Effector memory CD4-positive, alpha-beta T cell (primary cell): ENCODE measurements at places on chromosomes 1 and 21.

- DNase-seq, result no peak
Measured at GRCh38 chr1:92985101-92985500, 23.8 kb upstream of the DIPK1A start.

DNA sequence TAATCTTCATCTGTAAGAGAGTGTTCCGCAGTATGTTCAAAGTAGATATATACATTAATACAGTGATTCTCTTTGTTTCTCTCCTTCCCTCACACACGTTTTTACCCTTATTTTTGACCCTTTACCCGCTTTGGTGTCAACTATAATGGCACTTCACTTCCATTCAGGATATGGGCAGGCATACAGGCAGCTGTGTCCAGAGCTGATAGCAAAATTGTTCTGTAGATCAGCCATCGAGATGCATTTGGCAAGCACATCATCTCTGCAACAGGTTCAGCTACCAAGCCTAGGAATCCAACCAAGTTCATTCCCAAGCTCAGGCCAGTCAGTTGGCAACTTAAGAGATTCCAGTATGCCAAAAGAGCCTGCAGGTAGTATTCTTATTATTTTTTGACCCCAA is 74.8 kb downstream of the FNBP1L start:
- DNase-seq, result no peak

DNA sequence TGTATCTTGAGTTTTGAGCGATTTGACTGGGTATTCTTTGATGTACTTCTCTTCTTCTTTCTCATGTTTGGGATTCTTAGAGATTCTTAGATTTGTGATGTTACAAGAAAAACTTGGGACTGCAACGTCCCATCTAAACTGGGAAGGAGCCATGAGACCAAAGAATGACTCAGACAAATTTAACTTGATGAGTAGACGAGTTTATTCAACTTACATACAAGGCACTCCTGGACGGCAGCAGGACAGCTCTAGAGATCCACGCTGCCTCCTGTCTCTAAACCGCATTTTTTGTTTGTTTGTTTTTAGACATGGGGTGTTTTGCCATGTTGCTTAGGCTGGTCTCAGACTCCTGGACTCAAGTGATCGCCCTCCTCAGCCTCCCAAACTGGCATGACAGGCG is 137.1 kb downstream of the PIK3R3 start:
- no peak for DNase-seq

GRCh38 chr1:113928187-113928930 is 765 bp upstream of the HIPK1 start:
- no peak for DNase-seq

GRCh38 chr21:28858424-28858823 is 134.3 kb downstream of the LTN1 start:
- DNase-seq, result no peak

- no peak for DNase-seq
Measured at GRCh38 chr1:82697965-82698364, 897.2 kb downstream of the ADGRL2 start.

GRCh38 chr21:46097336-46098293 is at the start of gene COL6A2:
Gene COL6A2, plus strand, starts transcription at chr21:46098112.
- no peak for DNase-seq

DNA sequence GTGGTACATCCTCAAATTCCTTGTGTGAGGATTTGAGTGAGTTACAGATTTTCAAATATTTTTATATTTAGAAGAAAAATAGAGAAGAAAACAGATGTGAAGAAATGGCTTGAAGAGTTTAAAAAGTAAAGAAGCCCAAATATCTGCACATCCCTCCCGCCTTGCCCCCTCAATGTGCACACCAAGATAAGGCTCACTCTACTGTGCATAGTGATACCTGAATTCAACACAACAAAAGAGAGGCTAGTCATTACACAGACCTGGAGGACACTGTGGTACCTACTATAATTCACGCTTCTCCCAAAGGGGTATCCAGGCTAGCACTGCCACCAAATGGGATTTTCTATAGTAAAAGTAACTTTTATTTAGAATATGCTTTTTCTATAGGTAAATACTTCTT is 44.0 kb upstream of the SYT2 start:
- DNase-seq, result no peak

DNA sequence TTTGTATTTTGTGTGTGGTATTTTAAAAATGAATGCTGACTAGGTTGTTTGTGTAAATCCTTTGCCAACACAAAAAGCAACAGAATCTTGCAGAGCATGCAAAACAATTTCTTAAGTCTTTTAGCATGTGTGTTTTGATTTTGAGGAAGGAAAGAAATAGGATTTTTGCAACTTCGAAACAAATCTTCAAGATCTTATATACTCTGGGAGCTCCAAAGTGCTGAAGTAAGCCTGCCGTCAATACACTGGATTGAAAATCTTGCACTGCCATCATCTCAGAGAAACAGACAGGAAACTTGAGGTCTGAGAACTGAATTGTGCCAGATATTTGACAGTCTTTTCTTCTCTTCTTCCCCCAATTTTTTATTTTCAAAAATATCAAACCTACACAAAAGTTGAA is 29.3 kb upstream of the DISP1 start:
- no peak for DNase-seq

DNA sequence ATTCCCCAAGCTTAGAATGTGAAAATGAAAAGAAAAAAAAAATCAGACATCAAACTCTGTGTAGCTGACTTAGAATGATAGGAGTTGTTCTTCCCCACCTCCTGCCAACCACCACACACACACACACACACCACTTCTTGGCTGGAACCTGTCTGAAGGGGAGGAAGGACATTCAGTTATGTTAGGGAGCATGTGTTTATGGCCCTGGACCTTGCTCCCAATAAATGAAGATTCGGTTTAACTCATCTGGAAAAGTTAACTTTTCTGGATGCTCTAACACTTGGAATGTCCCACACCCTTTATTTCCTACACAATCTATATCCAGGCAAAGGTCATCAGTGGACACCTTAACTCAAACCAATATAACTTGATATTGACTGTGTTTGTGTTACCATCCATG is 112.4 kb downstream of the DAB1 start:
- DNase-seq, result no peak

GRCh38 chr1:167612587-167613385 is 17.2 kb upstream of the RCSD1 start:
- no peak for DNase-seq

DNA sequence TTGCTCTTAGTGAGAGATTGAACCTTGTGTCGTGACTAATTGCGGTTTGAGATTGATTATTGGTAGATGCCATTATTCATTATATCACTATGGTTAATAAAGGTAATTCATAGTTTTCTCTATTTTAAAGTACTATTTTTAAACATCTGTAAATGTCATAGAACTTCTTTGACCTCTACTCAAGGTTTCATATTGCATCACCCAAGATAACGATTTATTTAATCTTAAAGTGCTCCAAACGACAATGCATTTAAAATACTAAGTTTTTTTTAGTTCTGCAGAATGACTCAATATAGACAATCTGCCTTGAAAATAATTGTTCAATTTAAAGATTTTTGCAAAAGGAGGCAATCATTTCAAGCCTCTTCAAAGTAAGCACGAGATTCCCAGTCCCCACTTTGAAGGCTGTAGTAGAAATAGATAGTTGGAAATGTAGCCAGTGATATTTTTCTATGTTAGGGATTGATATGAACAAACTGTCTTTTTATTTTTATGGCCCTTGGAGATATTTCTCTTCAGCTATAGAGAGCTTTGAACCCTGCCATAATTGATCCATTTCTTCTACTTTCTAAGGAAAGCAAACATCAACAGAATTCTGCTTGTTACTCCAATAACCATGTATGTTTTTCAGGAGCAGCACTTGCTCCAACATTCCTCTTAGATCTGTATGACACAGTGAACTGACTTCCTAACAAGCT is 114.2 kb upstream of the PALMD start:
- no peak for DNase-seq

GRCh38 chr1:246515390-246516005 is 8.4 kb upstream of the SMYD3 start:
- no peak for DNase-seq

DNA sequence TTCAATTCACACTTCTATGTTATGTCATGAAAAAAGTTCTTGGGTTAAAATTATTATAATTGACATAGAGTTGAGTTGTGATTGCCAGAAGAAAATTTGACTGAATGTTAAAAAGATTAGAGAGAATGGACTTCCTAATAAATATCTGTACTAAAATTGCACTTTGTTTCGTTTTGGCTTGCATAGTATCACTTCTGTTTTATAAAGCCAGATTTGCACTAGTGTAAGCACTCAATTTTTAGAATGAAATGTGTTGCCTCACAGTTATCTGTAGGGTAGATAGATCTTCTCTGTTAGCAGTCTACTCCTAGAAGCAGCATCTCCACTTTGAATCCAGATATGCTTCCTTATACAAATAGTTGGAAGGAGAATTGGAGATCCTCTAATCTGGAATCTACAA is 95.2 kb upstream of the MPC2 start:
- no peak for DNase-seq

DNA sequence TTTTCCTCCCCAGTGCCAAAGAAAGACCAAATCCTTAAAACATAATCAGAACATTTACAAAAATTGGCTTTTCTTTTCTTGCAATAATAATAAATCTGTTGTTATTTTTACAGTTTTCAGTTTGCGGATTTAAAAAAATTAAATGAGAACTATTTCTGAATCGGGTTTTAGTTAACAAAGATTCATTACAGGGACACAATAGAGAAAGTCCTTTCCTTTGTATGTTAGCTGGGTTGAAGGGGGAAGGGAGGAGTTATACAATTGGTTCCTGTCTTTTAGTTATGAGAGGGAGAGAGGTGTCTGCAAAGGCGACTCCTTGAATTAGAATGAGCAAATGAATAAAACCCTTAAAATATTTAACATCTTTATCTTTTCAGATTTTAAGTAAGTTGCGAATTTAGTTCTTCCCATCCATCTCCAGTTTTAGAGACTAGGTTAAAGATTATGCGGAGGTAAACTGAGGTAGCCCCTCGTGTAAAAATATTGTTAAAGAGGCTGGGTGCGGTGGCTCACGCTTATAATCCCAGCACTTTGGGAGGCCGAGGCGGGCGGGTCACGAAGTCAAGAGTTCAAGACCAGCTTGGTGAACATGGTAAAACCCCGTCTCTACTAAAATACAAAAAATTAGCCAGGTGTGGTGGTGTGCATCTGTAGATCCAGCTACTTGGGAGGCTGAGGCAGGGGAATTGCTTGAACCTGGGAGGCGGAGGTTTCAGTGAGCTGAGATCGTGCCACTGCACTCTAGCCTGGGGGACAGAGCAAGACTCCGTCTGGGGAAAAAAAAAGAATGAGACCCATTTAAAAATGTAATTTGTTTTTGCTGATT is 3.9 kb downstream of the SPEN start:
- no peak for DNase-seq

GRCh38 chr1:204564835-204565234 is 48.6 kb downstream of the MDM4 start:
- DNase-seq, result peak; percentile 13

- no peak for DNase-seq
Measured at GRCh38 chr1:172827301-172827700, 168.4 kb downstream of the FASLG start.

GRCh38 chr1:111252786-111253185 is 25.3 kb downstream of the CHI3L2 start:
- no peak for DNase-seq

DNA sequence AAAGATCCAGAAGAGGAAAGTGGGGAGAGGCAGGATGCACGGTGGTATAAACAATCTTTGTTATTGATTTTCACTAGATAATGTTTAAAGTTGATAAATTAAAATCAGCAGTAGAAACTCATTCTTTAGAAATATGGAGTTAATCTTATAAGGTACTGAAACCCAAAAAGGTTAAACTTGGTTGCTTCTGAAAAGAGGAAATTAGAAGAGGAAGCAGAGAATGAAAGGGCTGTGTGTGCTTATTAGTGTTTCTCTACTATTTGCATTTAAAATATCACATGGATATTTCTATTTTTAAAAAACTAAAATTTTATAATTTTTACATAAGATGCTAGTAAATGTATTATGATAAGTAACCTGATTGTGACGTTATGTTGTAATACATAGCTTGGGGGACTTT is 24.4 kb downstream of the C1orf141 start:
- no peak for DNase-seq

GRCh38 chr1:226640321-226641136 is 92.0 kb downstream of the STUM start:
- DNase-seq, result no peak

- no peak for DNase-seq
Measured at GRCh38 chr21:41668051-41668541, 98.8 kb downstream of the RIPK4 start.

GRCh38 chr1:7470904-7471638 is 300.0 kb upstream of the VAMP3 start:
- DNase-seq, result no peak

DNA sequence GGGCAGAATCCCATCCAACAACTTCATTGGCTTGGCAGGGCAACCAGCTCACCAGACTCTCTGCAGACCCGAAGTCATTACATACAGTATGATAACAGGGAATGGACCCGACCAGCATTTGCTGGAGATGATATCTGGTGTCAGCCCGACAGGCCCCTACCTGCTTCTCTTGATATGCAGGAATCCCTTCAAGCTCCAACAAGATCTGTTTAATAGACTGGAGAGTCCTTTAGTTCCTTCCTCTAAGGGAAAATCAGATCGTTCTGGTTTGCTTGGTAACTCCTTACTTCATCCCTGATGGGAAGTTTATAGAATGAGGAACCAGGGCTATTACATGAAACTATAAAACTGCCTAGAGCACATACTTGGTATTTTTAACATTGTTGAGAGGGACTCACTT is 61.2 kb downstream of the EDARADD start:
- DNase-seq, result no peak

DNA sequence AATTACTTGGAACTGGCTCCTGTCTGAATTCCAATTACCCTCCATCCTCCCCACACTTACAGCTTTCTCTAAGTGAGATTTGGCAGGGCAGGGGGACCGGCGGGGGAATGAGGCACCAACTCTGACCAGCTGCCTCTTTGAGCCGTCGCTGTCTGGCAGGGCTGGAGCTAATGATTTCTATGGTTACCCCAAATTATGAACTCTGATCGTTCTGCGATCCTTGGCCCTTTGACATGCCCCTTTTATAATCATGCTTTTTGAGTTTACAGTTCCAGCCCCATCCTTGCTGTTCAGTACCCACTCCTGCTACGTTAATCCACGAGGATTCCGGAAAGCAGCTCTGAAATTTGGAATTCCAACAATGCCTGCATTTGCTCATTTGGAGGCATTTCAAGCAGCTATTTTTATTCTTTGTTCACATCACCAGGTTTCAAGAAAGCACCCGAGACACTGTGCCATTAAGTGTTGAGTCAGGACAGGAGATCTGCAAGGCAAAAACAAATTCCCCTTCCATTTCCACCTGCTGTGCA is 54.6 kb upstream of the LBR start:
- no peak for DNase-seq

GRCh38 chr1:91015794-91016550 is 5.9 kb downstream of the ZNF644 start:
- DNase-seq, result no peak

GRCh38 chr1:9164919-9165318 is 36.0 kb upstream of the GPR157 start:
- no peak for DNase-seq

GRCh38 chr1:92759361-92759760 is 25.5 kb downstream of the EVI5 start:
- no peak for DNase-seq

DNA sequence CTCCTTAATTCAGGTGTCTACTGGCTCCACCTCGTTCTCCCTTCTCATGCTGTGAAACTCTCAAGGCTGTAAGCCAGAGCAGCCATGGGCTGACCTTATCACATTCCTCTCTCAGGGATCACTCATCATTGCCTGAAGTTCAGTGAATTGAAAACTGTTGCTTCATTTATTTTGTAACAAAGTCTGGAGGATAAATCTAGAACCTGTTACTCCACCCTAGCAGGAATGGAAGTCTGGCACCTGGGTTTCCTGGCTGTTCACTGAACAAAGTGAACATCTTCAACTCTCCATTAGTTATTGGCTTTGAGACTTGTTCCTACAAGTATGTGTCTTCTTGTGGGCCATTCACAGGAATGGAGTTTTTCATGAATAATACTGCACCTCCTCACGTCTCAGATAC is 584.1 kb downstream of the PTPRU start:
- DNase-seq, result no peak
